Stimulated activated CD4-positive, alpha-beta T cell treated with anti-CD3 and anti-CD28 coated beads, TNF-alpha, amount 100 ng/mL, for 4 hours (primary cell): ENCODE measurements at places on chromosomes 16 and 17.

GRCh38 chr16:68760671-68761275 is 23.7 kb downstream of the CDH1 start:
- no peak for DNase-seq

- no peak for DNase-seq
Observed at GRCh38 chr17:40345161-40345993, 19.2 kb downstream of the GJD3 start.

- DNase-seq, result no peak
Observed at GRCh38 chr16:87336434-87337240, 19.4 kb upstream of the C16orf95 start.

DNA sequence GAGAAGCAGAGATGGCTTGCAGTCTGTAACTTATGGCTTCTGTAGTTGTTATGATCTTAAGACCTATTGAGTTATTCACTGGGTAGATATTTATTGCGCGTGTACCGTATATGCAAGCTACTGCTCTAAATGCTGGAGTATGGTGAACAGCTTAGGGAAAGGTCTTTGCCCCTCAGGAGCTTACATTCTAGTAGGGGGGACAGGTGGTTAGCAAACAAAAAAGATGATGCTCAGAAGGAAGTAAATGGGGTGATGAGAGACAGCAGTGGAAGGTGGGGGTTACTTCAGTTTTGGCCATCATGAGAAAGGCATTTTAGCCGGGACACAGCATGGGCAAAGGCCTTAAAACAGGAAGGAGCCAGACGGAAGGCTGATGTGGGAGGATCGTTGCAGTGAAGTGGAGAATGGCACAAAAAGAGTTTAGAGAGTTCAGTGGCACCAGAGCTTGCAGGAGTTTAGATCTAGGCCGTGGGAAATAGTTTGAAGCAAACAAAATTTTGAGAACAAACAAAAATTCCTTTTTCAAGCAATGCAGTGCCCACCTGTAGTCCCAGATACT is 2.1 kb downstream of the ARMC7 start:
- DNase-seq, result no peak

DNA sequence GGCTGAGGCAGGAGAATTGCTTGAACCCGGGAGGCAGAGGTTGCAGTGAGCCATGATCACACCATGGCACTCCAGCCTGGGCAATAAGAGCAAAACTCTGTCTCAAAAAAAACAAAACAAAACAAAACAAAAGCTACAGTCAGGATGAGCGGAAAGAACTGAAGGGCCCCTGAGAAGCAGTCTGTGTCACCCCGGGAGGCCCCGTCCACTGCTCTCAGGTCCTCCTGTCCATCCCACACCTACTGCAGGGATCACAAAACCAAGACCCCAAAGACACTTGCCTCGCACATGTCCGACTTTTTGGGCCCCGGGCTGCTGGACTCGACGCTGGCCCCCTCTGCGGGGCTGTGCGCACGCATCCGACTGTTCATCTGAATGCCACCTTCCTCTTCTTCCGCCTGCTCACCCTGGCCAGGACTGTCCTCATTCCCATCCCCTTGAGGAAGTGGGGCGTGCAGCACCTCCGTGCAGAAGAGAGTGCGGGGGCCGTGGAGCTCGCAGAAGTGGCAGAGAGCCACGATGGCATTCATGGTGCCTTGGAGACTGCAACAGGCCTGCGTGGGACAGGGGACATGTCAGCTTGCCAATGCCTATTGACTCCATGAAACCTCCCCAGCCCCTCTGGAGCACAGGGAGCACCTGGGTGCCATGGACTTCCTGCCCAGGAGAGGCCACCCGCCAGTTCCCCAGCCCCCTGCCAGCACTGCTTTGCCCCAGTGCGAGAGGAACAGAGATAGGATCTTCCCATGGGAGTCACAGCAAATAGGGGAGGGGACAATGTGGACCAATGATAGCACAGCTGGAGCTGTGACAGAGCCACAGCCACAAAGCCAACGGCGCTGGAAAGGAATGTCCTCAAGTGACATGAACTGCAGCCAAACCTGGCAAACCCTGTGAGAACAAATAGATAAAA is 9.1 kb downstream of the FLCN start:
- DNase-seq, result no peak
